Hypothalamus (tissue), 51 donors: ENCODE measurements at places on chromosomes 4 and X.

GRCh38 chrX:39731735-39732134, 366.0 kb downstream of the BCOR start:
- no peak for DNase-seq

DNA sequence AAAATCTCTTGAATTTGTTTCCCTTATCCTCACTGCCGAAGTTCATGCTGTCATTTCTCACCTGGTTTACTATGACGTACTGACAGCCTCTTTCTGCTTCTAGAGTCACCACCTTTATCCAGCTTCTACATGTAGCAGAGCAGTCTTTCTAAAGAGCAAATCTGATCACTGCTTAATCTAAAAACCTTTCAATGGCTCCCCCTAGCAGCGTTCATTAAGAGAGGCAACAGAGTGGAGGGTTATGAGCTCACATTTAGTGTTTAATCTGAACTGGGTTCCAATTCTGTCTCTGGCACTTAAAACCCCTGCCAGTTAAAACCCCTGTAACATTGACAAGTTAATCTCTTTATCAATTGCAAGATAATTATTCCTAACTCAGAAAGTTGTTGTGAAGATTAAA, 4.4 kb downstream of the RBPJ start:
- no peak for DNase-seq

DNA sequence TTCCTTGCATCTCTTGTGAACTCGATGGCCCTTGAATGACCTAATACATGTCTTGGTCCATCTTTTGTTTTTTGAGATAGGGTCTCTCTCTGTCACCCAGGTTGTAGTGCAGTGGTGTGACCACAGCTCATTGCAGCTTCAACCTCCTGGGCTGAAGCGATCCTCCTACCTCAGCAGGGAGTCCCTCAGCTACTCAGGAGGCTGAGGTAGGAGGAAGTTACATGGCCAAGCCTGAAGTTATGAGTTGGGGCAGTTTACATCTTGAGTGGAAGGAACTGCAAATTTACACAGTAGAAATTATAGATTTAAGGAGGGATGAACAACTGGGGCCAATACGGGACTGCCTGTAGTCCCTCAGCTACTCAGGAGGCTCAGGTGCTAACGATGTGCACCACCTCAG, 97.2 kb upstream of the METTL14 start:
- DNase-seq = no peak

DNA sequence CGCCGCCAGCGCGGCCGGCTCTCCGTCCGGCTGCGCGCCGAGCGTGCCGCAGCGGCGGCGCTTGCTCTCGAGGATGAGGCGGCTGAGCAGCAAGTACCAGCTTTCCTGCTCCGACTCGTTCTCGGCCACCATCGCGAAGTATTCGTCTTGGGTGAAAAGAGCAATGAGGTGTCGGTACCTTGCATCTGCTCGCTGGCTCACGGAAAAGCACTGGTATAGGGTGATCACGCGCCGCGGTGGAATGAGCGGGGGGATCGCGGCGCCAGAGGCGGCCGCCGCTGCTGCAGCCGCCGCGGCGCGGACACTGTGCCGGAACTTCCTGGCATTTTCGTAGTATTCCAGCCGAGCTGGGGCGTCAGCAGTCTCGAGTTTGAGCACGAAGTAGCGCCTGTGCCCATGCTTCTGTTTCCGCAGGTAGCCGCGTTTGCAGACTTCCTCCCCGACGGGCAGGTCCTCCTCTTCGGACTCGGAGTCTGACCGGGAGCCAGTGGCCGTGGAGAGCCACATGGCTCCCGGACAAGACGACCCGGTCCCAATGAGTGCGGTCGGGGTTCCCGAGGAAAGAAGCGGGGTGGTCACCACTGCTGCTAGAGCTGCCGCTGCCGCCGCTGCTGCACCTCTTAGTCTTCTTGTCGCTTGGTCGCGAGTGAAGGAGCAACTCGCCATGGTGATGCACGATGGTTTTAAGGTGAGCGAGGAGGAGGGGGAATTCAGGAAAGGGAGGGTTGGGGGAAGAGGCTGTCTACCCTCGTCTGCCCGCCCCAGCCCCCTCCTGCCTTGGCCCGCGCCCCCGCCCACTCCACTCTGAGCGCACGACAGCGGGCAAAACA, 469 bp downstream of the IRS4 start:
- DNase-seq = peak; percentile 3

DNA sequence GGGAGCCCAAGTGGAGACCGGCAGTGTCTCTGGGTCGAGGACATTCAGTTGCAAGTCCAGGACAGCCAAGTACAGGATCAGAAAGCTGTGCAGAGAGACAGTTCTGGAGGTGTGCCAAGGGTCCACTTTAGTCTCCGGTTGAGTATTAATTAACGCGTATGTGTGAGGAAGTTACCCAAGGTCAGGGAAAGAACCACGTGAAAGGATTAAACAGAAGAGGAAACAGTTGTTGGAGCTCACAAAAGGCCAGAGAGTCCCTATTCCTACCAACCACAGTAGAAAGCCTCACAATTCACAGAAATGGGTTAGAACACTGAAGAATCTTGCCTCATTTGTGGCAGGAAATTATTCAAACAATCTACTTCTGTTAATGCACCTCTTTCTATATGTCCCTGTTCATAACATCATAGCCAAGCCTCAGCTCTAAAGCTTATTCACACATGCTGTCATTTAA, 17.9 kb upstream of the NSUN7 start:
- no peak for DNase-seq

- DNase-seq = no peak
These were observed 64.8 kb downstream of the TAB3 start for GRCh38 chrX:30824275-30824674.
